ENCODE measurements at places on chromosomes 5 and 9.

DNA sequence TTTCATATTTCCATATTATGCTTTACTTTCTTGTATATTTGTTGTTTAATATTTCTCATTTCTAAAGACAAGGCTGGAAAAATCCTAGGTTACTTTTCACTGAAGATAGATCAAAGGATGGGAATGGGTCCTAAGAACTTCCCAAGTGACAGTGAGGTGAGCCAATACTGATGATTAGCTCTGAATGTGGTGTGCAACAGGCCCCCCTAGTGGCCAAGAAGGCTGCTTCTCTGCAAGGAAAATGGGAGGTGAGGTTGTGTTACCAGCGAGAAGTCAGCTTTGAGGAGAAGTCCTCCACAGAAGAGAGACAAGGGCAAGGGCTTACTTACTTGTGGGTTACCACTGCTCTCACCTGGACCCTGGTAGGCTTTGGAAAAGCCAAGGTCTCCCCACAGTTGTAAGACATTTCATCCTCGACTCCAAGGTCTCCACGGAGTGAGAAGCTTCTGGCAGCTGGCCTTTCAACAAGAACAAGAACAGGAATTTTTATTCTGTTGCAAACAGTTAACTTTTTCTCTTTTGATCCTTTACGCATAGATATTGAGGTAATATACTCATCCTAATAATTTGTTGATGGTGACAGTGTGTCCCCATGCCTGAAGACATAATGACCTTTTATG, 69.9 kb downstream of the MAMDC2 start:
- DNase-seq = peak; percentile 63

DNA sequence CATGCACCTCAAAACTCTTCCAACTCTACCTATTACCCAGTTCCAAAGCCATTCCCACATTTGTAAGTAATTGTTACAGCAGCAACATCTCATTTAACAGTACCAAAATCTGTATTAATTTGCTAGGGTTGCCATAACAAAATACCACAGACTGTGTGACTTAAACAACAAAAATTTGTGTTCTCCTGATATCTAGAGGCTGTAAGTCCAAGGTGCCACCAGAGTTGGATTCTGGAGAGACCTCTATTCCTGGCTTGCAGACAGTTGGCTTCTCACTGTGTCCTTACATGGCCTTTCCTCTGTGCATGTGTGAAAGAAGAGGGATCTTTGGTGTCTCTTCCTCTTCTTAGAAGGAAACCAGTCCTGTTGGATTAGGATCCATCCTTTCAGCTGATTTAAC, 203.8 kb upstream of the PIK3R1 start:
- DNase-seq = peak; percentile 77

DNA sequence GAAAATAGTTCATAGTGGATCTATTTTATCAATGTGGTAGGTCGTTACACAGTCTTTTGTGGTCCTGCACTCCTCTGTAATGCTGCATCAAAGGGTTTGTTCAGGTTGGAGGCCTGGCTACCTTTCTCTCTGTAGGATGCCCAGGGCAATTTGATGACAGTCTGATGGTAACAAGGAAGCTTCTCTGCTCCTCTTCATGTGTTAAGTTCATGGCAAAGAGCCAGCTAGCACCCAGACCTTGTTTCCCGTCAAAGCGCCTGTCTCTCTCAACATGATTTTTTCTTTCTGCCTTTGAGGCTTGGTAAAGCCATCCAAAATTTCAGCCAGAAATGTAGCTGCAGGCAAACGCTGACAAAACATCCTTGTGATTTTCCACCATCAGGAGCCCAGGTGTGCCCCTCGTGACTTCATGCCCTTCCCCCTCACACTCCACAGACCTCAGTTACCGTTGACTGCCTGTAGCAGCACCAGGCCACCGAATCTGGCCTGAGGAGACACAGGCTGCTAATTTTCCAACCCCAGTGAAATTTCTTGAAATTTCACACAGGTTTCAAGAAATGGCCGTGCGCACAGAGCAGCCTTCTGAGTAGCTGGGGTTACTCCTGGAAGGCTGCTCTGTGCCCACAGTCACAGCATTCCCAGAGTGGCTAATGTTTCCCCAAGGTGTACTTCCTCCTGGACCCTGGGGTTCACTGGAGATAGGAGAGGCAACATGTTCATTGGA, 292.7 kb downstream of the CWC27 start:
- DNase-seq = no peak

- DNase-seq = no peak
Observed at GRCh38 chr9:69746859-69747560, 12.8 kb downstream of the PTAR1 start.

GRCh38 chr5:179177711-179178575, 117.8 kb downstream of the ZNF354C start:
- DNase-seq = no peak

DNA sequence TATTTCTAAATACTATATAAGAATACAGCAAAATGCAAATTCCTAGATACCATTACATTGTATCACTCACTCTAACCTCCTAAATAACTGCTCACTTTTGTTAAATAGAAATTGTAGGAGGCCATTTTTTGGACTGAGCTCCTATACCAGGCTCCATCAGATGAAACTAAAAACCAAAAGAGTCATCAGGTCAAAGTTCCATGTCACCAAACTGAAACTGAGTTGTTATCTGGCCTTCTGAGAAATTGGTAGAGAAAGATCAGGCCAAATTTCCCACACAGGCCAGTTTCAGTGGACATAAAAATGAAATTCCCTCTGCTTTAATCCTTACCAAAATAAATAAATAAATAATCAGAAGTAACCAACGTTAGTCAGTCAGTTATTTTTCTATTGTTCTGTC, 13.8 kb upstream of the SNX2 start:
- no peak for DNase-seq

- peak; percentile 71 for DNase-seq
Observed at GRCh38 chr9:131500939-131501541, 1.7 kb upstream of the POMT1 start.

- no peak for DNase-seq
Observed at GRCh38 chr5:116626945-116627679, 52.5 kb upstream of the SEMA6A start.

GRCh38 chr9:5893591-5894236, 3.0 kb downstream of the MLANA start:
- no peak for DNase-seq

GRCh38 chr5:156974328-156974727, 11.3 kb upstream of the TIMD4 start:
- DNase-seq = no peak

DNA sequence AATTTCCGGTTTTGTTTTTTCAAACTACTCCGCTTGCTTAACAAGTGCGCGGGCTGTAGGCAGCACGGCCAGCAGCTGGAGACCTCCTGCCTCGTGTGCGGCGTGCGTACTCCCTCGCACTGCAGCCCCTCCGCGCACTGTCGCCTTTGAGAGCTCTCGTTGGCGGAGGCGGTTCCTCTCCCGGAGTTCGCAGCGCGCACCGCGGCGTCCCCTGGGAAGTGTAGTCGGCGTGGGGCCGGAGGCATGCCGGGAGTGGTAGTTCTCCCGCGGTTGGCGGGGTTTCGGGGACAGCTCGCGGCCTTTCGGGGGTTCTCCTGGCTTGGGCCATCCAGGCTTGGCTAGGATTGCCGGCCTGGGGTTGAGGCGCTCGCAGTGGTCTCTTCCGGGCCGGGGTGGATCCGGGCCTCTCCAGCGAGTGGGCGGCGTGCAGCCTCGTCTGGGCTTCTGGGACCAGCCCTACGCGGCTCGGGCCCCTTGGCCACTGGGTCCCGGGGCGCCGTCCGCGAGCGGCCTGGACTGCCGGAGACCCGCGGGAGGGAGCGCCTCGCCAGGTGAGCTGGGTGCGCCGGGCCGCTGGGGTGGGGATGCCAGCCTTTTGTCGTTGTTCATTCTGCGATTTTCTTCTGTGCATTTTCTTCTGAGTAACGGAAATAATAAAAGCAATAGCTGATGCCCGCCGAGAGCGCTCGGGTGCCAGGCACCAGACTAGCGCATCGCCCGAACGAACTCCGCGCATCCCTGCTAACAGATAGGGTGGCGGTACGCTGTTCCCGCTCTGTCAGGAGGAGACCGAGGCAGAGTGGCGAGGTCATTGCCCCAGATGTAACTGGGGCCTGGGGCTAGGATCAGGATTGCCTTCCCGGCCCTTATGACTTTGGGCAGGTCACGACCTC, at the start of gene ZNF354C:
TSS of gene ZNF354C (plus strand) at position 258 of the 893 bp plus-strand sequence. CDS start 1,696 bp downstream, outside the sequence.
- peak; percentile 92 for DNase-seq

DNA sequence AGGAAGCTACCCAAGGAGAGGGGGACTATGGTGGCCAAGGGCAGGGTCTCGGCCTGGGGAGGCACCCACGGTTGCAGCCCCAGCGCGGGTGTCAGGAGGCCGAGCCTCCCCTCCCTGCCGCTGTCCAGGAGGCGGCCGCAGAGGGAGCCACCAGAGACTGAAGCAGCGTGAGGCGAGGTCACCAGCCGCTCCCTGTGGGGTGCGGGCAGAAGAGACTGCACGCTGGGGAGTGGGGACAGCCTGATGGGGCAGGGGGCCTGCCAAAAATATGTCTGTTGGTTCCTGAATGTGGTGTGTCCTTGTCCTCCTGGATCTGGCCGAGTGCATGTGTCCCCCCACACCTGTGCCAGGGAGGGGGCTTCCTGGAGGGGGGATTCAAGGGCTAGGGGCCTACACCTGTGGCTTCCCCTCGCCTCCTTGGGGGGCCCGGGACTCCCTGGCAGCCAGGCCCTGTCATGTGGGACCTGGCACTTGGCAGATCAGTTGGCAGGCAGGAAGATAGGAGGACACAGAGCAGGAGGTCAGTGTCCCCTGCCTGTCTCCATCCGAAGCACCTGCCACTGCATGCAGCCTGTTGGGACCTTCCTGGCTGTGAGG, 131.2 kb downstream of the DAB2IP start:
- DNase-seq = no peak

DNA sequence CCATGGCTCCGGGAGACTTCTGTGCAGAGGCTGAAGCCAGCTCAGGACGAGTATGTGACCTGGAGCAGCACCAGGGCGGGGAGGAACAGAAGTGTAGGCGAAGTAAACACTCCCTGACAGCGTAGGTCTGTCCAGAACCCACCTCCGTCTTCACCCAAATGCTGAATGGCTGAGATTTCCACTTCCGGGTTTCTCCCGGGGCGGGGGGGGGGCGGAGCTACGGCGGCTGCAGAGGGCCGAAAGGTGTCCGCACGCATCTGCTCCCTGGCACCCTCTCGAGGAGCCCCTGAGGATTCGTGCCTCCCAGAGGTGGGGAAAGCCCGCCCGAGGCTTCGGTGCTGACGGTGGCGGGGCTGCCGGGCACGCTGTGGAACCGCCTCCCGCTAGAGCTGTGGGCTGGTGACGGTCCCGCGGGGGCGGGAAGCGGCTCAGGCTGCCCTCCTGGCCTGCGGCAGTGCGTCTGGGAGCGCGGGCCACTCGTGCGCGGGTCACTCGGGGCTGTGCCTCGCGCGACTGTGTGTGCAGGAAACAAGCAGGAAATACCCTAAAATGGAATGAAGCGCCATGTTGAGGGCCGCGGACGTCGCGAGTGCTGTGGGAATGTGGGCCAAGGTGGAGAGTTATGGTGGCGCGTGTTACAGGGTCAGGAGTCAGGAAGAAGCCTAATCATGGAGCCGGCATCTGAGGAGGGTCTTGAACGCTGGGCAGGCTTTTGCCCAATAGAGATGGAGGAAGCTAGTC, 1425.4 kb downstream of the FOXD4L5 start:
- no peak for DNase-seq

GRCh38 chr5:37737326-37738056, 102.3 kb downstream of the GDNF start:
- no peak for DNase-seq

DNA sequence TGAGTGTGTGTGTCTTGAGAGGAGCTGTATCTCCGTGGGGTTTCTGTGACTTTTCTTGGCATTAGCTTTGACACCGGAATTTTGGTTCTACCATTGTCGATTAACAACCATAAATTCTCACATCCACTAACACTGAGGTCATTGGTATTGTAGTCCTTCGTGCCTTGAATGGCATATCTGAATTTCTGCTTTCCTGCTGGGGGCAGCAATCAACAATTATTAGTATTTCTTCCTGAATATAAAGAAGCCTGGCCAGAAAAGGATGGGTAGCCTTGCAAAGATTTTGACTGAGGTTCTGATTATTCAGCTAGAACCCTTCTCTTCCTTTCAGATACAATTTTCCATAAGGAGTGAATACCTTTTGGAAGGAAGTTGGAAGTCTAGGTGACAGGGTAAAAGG, 33.5 kb upstream of the SHOC1 start:
- peak; percentile 41 for DNase-seq

GRCh38 chr5:57243286-57244137, 69.7 kb downstream of the GPBP1 start:
- DNase-seq = no peak

- DNase-seq = no peak
Observed at GRCh38 chr9:133346021-133346785, 1.7 kb downstream of the MED22 start.

DNA sequence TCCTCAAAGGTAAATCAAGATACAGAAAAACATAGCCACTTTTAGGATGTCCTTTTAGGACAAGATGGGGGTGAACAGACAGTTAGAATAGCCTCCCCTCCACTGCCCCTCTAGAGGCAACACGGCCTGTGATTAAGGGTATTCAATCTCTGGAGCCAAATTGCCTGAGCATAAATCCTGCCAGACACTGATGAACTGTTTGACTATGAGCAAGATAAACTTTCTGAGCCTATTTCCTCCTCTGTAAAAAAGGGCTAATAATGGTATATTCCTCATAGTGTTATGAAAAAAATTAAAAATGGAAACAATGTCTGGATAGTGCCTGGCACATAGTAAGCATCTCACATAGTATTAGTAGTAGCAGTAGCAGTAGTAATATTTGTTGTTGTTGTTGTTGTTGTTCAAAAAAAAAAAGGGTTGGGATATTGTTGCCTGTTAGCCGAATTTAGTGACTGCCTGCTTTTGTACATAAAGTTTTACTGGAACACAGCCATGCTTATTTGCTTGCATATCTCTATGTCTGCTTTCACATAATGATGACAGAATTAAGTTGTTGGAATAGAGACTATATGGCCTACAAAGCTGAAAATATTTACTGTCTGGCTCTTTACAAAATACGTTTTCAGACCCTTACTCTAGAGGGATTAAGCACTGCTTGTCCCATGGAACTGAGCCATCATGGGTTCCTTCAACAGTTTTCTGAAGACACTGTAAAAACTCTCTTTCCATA, 536.3 kb downstream of the TLE4 start:
- DNase-seq = no peak

GRCh38 chr5:178309271-178310013, 76.8 kb upstream of the PHYKPL start:
- no peak for DNase-seq

DNA sequence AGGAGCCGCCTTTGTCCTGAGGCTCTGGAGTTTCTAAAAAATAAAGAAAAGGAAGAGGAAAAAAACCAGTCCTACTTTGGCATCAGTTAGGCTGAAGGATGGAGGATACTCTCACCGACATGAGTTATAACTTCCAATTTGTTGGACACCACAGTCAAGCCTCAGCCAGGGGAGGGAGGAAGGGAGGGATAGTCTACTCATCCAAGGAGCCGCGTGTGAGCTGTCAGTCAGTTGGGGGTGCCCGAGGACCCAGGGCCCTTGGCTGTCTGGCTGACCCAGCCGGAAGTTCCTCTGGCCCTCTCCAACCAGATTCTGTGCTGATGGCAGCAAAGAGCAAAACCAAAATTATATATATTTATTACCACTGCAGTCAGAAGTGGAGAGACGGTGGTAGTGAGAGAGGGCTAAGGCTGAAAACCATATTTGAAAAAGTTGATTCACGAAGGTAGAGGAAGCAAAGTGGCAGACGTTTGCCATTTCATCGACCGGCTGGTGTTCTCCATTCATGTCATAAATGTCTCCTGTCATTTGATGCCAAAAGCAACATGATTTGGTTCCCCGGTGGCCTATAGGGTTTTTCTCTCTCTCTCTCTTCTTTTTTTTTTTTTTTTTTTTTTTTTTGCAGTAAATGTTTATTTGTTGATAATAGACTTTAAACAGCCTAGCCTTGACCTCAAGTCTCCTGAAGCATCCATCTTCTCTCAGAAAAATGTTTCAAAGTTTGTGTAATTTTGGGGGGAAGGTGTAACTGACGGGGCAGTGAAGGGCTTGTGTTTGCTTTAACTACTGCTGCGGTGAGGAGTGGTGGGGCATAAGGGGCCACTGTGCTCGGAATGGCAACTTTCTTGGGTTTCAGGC, 7.6 kb downstream of the LMX1B start:
- no peak for DNase-seq

All from fibroblast of skin of right biceps (primary cell).